ENCODE measurements at places on chromosomes 3 and 15.
A peak's percentile ranks its signal among the peaks of the same experiment; 100 is the strongest.

DNA sequence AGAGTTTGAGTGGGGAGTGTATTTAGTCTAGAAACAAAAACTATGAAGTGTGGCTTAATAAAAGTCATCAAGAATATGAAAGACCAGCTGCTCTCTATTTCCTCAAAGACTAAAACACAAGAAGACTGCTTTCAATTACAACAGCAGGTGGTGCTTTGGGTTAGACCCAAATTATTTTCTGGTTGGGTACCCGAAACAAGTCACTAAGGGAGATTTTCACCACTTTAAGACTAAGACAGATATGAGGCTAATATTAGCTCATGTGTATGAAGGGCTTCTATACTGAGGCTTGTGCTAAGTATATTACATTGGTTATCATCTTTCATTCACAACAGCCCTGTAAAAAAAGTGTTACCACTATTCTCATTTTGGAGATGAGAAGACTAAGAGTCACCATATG is 43.1 kb downstream of the COL8A1 start:
- no peak for DNase-seq

- no peak for DNase-seq
These were observed 293.0 kb downstream of the OXSM start for GRCh38 chr3:26082911-26083310.

DNA sequence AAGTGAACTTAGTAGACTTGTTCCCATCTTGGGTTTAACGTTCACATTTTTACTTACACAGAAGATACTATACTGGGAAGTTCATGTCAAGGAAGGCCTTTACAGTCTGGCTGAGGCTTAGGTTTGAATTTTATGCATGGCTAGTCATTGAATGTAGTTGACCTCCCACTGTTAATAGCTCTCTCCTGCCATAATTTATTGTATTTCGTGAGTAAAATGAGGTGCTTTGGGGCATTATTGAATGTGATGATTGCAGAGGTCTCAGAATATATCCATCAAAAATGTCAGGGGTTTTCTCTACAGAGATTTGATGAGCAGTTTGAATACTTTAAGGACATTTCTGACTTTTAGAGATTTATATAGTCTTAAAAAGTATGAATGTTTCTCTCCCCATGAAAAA is 356.6 kb upstream of the GRM7 start:
- no peak for DNase-seq

GRCh38 chr15:61216519-61216918 is 12.6 kb downstream of the RORA start:
- no peak for DNase-seq

GRCh38 chr3:35832140-35832571 is 192.8 kb downstream of the ARPP21 start:
- DNase-seq: no peak

DNA sequence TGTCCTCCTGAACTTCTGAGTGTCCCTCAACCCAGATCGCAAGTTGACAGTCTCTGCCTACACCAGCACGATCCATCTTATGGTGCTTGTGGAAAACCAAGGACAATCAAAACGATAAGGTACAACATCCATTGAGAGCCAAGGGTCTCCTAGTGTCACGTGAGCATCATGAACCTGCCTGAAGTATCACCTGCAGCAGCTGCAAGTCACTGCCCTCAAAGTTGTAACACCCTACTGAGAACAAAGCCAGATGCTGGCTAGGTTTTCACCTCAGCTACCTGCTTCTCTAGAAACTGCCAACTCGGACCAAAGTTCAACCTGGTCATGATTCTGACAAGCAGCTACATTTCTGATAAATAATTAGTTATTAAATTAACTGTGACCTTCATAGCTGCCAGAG is 17.5 kb downstream of the C2CD4B start:
- no peak for DNase-seq

- DNase-seq: no peak
These were observed 878.8 kb downstream of the NAALADL2 start for GRCh38 chr3:175737646-175738572.

GRCh38 chr3:17233398-17233800 is 348.6 kb downstream of the PLCL2 start:
- DNase-seq: peak; percentile 29

DNA sequence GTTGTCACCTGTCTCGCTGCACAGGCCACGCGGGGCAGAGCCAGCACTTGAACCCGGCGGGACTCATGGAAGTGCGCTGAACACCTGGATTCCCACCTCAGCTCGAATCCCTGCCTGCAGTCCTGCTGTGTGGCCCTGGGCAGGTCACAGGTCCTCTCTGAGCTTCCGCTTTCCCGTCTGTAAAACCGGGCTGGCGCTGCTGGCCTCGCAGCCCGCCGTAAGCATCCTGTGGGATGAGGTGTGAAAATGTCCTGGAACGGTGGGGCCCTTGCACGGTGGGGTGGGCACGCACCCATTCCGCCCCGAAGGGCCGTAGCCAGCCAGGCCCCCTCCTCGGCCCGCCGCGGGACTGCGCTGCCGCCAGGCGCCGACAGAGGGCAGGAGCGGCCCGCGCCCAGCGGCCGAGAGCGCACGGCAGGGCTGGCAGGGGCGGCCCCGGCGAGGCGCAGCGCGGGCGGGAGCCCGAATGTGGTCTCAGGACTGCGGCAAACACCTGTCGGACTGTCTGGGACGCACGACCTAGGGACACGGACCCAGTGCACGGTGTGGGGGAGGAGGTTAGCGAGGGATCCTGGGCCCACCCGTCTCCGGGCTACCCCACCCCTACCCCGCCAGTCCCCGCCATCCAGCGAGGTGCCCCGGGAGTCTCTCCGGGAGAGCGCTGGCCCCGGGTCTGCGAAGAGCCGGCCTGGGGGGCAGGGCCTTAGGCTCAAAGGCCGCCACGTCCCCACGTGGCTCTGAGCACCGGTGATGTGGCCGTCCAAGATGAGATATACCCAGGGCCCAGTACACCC is 40.4 kb downstream of the DNAJB8 start:
- peak; percentile 72 for DNase-seq

DNA sequence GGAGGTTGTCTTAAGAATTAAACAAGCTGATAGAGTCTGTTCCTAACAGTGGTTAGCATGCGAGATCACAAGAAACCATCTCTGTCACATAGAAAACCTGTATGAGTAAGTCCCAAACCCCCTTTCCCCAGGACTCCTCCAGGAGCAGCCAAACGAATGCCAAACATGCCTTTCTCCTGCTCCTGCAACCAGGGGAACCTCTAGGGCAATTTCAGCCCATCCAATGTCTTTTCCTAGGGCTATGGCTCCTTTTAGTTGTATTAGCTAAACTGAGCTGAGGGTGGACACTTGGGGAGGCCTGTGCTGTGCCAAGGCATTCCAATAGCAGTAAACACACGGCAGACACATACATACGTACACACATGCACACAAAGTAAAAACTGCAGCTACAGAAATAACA is 36.5 kb upstream of the TIMP4 start:
- DNase-seq: no peak

DNA sequence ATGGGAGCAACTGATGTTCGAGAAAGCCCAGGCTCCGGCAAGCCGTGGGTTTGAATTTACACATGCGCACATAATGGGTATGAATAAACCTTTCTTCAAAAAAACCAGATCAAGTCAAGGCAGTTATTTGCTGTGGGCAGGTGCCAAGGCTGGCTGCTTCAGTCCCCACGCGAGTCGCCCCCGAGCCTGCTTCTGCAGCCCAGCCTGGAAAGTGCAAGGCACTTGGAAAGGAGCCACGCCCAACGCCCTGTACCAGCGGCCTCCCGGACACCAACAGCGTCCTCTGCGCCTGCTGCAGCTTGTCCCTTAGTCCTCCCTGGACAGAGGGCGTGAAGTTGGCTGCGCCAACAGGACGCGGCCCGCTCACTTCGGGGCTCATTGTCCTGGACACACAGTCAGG is 68.9 kb downstream of the KLF15 start:
- no peak for DNase-seq

DNA sequence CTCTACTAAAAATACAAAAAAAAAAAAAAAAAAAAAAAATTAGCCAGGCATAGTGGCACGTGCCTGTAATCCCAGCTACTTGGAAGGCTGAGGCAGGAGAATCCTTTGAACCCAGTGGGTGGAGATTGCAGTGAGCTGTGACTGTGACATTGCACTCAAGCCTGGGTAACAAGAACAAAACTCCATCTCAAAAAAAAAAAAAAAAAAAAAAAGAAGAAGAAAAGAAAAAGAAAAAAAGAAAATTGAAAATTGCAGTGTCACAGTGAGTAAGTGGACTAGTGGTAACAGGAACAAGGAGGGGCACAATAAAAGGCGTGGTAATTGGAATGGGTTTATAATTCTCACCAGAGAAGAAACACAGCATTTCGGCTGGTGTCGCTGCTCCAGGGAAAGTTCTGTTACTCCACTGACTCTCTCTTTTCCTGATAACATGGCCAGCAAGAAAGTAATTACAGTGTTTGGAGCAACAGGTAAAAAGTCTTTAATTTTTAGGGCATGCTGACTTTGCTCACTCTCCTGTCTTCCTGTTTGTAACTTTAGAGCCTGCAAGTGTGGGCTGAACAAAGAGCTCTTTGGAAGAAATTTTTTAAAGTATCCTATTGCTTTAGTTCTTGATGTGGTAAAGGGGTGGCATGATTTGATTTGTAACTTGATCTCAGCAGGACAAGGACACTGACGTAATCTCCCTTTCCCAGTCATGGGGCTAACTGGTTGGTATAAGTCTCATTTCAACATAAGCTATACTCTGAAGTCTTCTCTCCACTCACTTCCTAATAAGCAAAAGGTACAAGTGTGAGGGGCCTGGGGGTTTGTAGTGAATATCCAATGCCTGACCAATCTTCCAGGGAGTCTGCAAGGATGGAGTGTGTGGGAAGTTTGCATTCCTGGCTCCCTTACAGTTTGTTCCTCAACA is 22.1 kb upstream of the TRA2B start:
- peak; percentile 44 for DNase-seq

DNA sequence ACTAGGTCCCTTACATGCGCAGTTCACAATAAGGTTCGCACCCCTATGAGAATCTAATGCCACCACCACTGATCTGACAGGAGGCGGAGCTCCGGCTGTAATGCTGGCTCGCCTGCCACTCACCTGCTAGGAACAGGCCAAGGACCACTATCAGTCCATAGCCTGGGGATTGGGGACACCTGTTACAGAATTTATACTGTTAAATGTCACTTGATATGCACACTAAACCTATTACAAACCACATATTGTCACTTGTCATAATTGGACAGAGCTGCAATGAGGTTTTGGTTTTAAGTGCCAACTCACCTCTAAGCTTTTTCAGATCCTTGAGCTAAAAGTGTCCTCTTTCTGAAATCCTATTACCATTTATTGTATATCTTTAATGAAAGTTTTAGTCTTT is 507.9 kb upstream of the TPRG1 start:
- DNase-seq: no peak

- peak; percentile 83 for DNase-seq
These were observed 45.2 kb upstream of the RASA2 start for GRCh38 chr3:141441381-141442364.

- no peak for DNase-seq
These were observed 15.7 kb upstream of the DYNC1LI1 start for GRCh38 chr3:32586356-32586755.

DNA sequence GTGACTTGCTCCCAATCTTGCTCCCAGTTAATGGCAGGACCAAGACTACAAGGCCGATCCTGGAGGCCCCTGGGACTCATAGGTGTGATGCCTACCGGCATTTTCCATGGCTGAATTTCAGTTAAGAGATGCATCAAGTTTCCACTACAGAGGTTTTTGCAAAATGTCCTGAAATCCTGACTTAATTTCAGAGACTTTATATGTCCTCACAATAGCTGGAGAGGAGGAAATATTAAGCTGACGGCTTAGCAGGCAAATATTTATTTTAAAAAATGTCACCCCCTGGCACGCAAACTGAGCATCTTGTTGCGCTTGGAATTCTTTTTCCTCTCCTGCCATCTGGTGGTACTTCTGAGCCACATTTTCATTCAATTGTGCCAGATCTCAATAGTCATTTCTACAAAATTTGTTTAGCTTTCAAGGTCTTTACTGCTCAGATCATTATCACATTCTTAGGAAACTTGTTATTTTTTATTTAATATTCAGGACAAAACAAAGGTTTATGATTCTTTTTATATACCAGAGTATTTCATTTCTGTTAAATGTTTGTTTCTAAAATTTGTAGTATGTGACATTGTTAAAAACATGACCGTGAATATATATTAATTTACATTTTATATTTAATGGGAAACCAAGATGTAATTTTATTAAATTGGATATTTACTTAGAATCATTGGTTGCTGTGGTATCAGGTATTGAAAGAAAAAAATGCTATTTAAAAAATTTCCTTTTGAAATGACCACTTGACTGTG is 189.2 kb upstream of the THRB start:
- no peak for DNase-seq

- no peak for DNase-seq
These were observed 69.2 kb downstream of the PLXNA1 start for GRCh38 chr3:127052121-127052561.

- no peak for DNase-seq
These were observed 70.9 kb downstream of the CGGBP1 start for GRCh38 chr3:87987952-87988351.

DNA sequence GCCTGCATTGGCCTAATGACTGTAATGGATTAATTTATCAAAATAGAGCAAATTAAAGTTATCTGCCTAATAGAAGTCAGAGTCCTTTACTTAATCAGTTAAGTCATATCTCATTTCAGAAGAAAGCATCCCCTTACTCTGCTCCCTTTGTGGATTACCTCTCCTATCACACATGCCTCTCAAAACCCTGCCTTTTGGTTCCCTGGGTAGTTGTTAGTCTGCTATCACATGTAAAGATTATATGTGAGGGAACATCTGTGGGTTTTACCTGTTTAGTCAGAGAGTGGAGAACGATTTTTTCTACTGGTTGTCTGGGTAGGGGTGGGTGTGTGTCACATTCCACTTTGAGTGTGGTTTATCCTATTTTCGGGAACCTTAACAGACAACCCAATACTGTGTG is 16.4 kb downstream of the UBE2E2 start:
- DNase-seq: no peak

GRCh38 chr15:69000725-69001503 is 13.6 kb upstream of the NOX5 start:
- DNase-seq: no peak

GRCh38 chr3:149603126-149604074 is 54.4 kb downstream of the WWTR1 start:
- peak; percentile 55 for DNase-seq

- no peak for DNase-seq
These were observed 1037.9 kb downstream of the ROBO1 start for GRCh38 chr3:78729946-78730345.

GRCh38 chr3:51934139-51934850 is 7.4 kb downstream of the RRP9 start:
- DNase-seq: no peak
